Fibroblast of skin of scalp (primary cell): ENCODE measurements at places on chromosomes 5 and 9.

DNA sequence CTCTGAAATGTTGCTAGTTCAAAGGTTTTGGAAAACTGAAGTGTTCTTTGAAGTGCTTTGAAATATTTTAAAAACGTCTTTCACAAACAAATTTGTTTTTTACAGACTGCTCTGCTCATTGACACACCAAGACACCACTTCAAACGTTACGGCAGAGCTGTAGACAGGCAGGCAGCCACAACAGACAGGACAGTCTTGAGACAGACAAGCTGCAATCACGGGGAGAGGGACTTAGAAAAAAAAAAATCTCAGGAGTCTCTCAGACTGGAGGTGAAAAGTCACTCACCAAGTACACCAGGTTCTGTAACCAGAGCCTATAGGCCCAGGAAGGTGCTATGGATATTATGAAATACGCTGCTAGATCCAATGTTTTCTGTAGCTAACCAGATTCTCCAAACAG, 135.4 kb downstream of the ISL1 start:
- DNase-seq, result no peak

- DNase-seq, result peak; percentile 69
These were observed 183.9 kb upstream of the OTULINL start for GRCh38 chr5:14397717-14398116.

GRCh38 chr5:54909911-54910870, 75.2 kb downstream of the ESM1 start:
- DNase-seq, result peak; percentile 68

DNA sequence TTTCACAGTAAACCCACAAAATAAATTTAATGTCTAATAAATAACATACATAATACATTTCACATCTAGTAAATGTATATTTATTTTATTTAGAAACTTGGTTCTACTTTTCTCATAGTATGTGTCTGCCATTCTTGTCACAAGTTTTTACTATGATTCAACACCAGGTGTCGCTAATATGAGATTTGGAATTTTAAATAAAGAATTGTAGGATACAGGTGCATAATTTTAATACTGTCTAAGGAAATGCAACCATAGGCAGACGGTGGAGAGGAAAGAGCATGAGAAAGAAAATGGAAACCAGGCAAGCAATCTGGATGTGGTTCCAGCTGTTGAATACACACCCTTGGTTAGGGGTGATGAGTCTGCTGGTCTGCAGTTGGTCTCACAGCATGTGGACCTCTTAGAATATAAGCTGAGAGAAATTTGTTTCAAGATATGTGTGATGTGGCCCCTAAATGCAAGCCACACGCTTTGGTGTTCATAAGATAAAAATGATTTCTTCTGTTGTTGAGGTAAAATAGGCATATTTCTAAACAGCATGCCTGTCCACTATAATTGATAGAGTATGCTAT, 114.7 kb upstream of the TXNDC8 start:
- peak; percentile 19 for DNase-seq

DNA sequence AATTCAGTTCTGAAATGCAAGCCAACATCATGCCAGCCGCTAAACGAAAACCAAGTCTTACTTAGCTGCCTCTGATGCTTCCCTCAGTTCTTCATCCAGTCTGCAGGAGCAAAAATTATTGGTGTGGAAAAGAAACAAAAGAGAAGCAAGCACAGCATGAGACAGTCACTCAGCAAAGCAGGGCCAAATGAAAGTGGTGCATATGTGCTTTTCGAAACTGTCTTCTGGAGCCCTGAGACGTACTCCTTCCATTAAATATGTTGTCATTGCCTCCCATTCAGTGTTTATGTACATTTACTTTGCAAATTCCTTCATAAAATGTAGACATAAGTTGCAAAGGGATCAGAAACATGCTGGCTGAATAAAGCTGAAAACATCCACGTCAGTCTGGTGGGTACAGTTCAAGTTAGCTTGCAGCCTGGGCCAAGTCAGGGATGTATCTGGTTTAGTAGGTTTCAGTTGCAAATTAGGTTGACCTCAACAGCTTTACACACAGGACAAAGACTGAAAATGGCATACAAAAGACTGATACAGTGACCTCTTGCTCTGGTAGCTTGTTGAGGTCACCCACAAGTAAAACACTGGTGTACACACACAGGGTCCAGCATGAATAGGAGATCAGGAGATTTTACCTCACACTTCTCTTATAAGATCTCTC, 139.7 kb upstream of the PCA3 start:
- DNase-seq, result peak; percentile 42

DNA sequence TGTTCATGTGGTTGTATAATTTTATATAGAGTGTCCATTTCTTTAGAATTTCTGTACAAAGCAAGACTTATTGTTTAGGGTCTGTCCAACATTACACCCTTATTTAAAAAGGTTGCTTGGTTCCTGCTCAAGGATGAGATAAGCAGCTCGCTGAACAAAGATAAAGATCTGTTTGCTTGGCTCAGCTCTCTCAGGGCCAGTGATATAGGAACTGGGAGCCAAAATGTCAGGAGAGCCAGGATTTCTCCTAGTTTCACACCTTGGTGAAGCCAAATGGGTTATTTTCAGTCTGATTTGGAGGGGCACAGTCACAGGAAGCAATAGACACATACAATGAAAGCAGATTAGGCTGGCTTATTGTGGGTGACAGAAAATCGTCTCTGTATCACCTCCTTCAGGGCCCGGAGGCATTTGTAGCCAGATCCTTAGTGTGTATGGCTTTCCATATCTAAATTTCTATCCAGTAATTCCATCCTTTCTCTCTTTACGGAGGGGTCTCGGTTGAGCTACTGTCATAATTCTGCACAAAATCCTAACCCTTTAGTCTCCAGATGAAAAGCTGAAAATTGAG, 396.4 kb downstream of the TMEM232 start:
- no peak for DNase-seq

DNA sequence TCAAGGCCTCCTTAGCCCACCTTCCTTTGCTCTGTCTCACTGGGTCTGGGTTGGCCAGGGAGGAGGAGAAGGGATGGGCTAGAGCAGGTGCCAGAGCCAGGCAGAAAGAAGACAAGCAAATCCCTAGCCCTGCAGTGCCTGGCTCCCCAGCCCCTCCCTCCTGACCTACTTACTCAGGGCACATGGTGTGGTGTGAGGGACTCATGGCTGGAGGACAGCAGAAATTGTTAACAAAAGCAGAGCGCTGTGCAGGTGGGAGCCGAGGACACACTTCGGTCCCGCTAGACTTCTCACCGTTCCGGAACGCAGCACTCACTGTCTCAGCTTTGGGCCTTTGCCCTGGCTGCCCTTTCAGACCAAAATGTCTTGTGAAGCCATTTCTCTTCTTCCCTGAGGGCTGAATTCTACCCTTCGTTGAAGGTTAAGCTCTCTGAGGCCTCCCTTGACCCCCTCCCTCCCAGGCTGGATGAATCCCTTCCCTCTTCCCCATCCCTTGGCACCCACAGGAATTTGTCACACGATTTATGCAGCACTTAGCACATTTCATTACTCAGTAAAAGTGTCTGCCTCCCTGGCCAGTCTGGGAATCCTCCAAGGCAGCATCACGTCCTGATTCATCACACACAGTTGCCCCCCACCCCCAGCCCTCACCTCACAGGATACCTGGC, 263.9 kb upstream of the TRPC7 start:
- DNase-seq, result no peak

- peak; percentile 80 for DNase-seq
These were observed 13.2 kb upstream of the C5orf58 start for GRCh38 chr5:170219615-170220014.

- DNase-seq, result no peak
These were observed 620 bp upstream of the VPS13A start for GRCh38 chr9:77176686-77177142.

DNA sequence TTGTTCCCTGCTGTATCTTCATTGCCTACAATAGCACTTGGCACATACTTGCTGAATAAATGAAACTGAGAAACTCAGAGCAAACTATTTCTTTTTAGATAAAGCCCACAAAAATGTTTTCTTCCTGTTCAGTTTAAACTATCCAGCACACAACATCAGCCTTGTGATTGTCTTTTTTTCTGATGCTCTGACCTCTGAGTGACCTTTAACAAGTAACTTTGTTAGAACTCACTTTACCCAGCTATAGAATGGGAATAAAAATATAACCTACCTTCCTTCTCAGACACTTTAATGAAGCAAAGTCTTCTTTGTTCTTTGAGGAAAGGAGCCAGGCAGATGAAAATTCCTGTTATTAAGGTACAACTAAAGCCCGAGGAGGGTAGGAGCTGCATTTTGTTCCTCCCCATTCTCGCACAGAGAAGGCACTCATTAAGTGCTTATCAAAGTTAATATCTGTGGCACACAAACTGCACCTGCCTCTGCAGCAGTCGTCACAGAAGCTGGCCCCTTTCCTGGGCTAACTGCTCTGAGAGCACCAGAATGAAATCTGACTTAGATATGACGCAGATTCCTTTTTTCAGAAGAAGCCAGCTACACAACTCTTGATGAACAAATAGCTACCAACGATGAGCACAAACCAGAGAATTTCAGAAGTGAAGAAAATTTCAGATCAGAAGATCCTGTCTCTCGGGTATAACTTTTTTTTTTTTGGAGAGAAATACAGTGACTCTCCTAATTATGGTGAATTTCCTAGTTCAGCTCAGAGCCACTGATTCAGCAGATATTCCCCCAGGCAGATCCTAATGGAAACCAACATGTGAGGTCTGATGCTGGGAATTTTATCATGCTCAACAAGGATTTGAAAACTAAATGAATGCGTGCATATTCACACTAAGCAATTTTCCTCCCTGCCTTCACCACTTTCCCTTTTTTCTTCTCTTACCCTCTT, 31.0 kb upstream of the NR3C1 start:
- no peak for DNase-seq

GRCh38 chr9:20199111-20199510, 410.3 kb upstream of the SLC24A2 start:
- DNase-seq, result no peak

DNA sequence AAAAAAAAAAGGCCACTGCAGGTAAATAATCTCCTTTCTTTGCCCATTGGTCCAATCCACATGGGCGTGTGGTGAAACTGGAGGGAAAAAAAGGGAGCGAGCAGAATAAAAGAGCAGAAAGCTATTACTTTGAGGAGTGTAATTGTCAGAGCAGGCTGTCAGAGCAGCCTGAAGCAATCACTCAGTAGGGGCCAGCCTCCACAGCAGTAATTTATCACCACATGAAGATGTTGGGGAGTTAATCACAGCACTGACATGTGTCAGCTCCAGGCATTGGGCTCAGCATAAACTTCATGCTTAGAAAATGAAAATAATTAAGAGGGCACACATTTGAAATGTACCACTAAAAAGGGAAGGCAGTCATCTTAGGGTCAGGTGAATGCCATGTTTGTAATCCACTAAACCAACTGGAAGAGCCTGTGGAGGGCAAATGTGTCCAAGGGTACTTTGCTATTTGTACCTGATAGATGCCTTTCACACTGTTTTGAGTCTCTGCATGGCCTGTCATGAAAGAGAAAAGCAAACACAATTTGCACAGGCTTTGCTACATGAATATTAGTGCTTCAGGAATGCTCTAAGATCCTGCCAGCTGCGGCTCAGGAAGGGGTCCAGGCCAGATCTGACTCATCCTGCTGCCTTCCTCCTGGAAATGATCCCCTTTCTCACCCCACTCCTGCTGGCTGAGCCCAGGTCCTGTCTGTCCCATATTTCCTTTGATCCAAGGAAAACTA, 2.9 kb upstream of the PTGER4 start:
- DNase-seq, result peak; percentile 80

DNA sequence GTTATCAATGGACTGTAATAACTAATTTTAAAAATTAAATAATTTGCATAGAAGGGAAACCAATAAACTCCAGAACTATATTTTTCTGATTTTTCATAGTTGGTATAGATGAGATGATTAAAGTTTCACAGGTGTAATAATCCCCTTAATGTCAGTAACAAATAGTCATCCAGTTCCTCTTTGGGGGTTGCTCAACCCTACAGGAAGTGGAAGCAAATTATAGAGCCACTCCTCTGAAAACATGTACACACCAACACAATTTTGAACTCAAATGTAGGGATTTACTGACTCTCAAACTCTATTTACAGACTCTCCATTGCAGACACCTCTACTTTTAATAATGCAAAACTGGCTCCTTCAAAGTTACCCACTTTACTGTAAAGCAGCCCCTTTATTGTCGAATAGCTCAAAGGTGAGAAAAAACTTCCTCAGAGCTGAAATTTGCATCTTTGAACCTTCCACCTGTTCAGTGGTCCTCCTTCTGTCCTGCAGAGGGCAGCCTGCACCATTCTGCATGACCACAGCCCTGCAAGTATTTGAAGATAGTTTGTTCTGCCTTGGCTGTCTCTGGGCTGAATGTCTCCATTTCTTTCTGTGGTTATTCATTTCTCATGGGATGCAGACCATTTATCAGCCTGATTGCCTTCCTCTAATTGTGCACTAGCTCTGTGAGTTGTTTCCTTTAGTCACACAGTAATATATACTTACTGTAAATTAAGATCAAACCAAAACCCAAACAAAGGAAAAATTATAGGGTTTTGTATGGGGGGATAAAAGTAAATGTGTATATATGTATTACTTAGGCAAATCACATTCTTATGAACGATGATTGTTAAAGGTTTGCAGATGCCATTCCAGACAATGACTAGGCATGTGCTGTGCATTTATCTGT, 383.2 kb upstream of the SGCD start:
- DNase-seq, result peak; percentile 78

DNA sequence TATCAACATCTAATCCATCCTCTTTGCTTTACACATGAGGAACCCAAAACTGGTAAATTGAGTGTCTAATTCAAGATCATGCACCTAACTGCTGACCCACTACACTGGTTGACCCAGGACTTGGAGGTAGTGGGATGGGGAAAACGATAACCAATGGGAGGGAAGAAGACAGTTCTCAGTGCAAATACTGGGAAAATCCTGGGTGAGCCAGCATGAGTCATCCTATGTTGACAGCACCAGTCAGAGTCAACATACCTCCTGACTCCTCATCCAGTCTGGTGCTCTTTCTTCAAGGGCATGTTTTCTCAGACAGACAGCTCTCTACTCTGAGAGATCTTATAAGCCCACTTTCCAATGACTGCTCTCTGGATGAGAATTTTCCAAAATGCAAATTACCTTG, 232.8 kb upstream of the PTGER4 start:
- peak; percentile 72 for DNase-seq

- no peak for DNase-seq
These were observed 14.6 kb upstream of the LMX1B start for GRCh38 chr9:126599047-126599650.

GRCh38 chr5:157978061-157978460, 119.1 kb upstream of the CLINT1 start:
- DNase-seq, result no peak

DNA sequence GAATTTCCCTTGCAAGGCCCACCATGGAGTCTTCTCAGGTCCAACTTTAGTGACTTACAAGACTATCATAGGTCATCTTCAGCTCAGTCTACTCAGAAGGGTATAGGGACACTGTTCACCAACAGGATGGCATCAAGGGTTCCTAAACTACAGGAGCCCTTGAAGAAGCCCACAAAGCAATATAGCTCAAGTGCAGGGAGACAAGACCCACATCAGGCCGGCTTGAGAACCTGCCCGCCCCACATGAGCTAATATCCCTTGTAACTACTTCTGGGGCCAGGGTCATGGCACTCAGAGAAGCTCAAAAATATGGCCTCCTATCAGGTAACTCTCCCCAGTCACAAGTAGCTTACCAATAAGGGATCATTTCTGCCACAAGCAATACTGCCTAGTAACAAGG, 249.9 kb downstream of the CDK5RAP2 start:
- DNase-seq, result no peak

- DNase-seq, result no peak
These were observed 49.3 kb upstream of the PPARGC1B start for GRCh38 chr5:149680810-149681221.

- no peak for DNase-seq
These were observed 288.1 kb downstream of the NR3C1 start for GRCh38 chr5:143115381-143115780.

- DNase-seq, result no peak
These were observed 6.8 kb downstream of the HSD17B4 start for GRCh38 chr5:119458911-119459632.

- DNase-seq, result no peak
These were observed 60.3 kb downstream of the UBAP2 start for GRCh38 chr9:33988219-33988890.
